Activated CD4-positive, alpha-beta T cell treated with anti-CD3 and anti-CD28 coated beads for 36 hours (primary cell): ENCODE measurements at places on chromosomes 5 and 9.

DNA sequence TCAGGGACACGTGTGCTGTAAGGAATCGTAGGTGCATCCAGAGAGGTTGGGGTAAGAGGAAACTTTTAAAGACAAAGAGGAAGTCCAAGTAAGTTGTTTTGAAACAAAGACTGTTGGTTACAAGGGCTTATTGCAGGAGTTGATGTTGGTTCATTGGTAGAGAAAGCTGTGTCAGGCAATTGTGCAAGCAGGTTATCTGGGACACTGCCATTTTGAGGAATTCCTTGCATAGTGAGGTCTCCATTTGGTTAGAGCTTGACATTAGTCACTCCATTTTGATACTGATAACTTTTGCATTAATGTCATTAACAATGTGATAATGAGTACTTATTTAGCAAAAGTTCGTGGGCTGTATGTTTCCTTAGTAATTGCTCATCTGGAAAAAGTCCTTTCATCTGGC lies 24.9 kb downstream of the CNOT6 start:
- DNase-seq: no peak

DNA sequence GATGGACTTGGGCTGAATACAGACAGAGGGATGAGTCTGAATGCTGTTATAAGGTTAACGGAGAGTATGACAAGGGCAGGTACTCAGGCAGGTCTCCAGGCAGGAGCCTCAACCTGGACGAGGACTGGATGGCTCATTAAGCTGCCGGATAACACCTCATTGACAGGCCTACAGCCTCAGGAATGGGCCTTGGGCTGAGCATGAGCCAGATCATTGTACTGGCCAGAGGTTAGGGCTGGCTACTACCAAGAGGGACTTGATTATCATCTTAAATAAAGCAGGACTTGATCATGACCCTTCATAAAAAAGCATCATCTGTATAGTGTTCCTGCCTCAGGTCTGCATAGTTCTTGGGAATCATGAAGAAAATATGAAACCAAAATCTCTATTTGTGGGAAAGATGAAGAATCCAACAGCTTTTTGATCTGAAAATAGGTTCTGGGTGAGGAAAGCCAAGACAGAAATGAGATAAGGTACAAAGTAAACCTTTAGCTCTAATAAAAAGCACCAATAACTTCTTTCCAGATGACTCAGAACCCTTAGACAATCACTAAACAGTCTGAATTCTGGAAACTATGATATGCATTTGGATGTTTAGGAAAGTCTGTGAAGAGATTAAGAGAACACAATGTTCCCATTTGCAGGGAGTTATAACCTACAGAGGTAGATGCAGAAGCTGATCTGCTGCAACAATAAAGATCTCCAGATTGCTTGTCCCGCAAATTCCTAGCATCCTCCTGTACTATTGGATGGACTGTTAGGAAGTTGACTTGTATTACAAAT lies 343.1 kb downstream of the CTNND2 start:
- DNase-seq: no peak

GRCh38 chr5:173441053-173441628 lies 112.9 kb upstream of the STC2 start:
- DNase-seq: no peak

DNA sequence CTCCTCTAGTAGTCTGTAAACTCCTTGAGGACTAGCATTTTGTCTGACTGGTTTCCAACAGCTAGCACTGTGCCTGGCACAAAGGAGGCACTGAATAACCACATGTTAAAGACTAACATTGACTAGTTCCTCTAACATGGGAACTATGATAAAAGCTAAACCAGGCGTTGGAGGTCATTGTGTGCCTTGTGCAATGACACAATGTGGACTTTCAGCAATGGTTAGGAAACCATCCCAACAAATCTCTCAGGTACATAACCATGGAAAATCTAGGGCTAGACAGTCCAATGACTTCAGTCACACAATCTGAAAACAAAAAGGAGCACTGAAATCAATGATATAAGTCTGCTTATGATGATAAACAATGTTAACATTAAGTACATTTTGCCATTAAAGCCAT lies 200.6 kb downstream of the DCP2 start:
- DNase-seq: no peak

GRCh38 chr5:98570661-98571191 lies 202.7 kb upstream of the RGMB start:
- no peak for DNase-seq

- no peak for DNase-seq
These were observed 110.3 kb downstream of the ARRDC3 start for GRCh38 chr5:91272858-91273257.

DNA sequence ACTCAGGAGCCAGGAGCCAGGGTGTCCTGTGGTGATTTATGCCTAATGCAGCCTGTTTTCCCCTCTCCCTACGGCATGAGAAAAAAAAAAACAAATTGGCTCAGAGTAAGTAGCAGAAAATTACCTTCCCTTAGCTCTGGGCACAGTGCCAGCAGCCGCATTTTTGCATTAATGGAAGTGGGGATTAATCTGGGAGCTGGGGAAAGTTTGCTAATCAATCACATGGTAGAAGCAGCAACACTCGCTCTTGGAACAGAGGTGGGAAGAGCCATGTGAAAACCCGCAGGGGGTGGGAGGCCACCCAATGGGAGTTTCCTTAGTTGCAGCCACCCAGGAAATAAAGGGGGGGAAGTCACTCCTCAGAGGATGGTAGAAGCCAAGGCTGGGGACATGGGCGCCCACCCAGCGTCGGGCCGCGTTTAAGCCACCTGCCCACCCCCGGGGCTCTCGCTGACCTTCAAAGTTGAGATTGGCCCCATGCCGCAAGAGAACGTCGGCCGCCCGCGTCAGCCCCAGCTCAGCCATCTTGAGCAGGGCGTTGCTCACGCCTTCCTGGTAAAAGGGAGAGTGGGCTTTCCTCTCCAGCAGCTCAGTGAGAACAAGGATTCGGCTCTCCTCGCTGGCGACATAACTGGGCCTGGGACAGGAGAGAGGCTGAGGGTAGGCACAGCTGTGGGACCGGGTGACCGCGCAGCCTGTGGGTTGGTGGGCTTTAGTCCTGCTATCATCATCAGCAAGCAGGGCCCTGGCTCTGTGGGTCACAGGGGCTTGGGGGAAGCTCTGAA lies 1.7 kb downstream of the ASB6 start:
- no peak for DNase-seq

DNA sequence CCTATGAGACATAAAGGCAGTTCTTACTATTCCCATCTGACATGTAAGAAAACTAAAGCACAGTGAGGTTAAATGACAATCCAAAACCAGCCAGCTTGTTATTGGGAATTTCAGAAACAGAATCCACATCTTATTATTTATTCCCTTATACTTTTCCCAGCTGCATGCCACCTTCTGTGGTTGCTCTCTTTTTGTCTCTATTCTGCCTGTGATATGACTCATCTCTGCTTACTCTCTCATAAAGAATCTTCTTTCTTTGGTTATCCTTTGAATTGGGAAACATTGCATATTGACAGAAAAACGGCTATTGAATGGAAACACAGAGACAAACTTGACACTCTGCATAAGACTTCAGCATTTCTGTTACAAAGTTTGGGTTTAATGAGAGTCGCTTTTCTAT lies 183.2 kb downstream of the TLR4 start:
- no peak for DNase-seq

DNA sequence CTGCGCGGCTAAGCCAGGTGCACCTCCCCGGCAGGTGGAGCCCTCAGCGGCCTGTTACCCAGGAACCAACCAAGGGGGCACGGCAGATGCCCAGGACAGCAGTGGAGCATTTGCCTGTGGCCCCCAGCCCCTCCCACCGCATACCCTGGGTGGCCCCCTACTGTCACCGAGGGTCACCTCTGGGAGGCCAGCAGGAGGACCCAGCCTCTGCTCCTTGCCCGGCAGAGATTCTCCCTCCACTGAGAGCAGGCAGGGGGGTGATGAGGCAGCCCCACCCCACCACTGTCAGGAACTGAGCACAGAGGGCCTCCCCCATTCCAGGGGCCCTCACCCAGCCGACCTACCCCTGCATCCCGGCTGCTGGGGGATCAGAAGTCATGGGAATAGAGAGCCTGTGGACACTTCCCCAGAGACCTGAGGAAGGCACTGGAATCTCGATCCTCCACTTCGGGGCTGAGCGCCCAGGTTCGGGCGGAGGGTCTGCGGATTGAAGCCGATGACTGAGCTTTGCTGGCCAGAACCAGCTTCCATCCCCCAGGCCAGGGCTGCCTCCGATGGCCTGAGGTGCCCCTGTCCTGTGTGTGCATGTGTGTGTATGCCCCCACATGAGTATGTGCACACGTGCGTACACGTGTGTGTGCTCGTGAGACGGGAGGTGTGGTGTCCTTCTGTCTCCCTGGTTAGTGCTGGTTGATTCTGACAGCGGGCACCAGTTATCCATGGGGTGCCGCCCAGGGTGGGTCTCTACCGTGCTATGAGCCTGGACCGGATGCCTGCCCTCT lies at the start of gene QRFP:
Gene QRFP, minus strand, starts transcription at position 580 of the 782 bp plus-strand sequence. CDS start 2,974 bp downstream, outside the sequence.
- DNase-seq: no peak

DNA sequence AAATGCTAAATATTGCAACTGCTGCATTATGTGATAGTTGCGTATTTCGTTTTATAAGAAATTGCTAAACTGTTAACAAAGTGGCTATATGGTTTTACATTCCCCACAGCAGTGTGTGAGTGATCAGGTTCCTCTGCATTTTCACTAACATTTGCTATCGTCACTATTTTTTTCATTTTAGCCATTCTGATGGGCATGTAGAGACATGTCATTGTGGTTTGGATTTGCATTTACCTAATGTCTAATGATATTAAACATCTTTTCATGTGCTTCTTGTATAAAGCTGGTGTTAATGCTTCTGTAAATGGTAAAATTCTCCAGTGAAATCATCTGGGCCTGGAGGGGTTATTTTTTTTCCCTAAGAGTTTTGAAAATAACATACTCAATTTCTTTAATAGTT lies 61.6 kb downstream of the ERCC6L2 start:
- DNase-seq: no peak

GRCh38 chr5:145945620-145946111 lies 9.3 kb downstream of the SH3RF2 start:
- DNase-seq: no peak

GRCh38 chr9:2116073-2116472 lies 100.9 kb downstream of the SMARCA2 start:
- peak; percentile 30 for DNase-seq

DNA sequence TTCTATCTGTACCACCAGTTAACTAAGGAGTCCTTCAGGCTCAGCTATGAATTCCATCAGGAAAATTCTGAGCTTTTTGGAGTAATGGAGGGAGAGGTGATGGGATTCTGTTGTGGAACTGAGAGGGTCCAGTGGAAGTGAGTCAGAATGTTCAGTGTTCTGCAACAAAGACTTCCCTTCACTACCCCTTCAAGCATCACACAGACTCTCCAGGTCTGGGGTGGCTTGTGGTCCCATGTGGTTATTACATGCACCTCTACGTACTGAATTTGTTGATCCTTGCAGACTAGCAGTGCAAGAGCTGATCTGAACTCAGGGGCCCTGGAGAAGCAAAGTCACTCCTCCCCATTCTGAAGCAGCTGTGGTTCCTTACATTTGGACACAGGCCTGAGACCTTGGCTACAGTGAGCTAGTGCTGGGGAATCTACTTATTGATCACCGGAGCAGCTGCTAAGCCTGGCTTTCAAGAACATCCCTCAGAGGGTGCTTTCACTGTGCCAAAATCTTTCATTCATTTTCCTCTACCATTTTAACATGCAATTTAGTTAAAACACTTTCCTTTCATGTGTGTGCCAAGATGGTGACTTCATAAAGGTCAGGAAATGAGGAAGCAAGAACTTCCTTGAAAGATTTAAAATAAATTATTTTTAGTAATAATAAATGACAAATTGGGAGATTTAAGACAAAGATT lies 75.0 kb upstream of the TNC start:
- no peak for DNase-seq

GRCh38 chr5:133244242-133244641 lies 192.4 kb downstream of the HSPA4 start:
- peak; percentile 38 for DNase-seq

- DNase-seq: no peak
These were observed 13.0 kb upstream of the PCDHAC2 start for GRCh38 chr5:140953234-140953633.

- DNase-seq: no peak
These were observed 126.1 kb upstream of the NFIB start for GRCh38 chr9:14440062-14440461.

GRCh38 chr9:104319685-104320084 lies 184.4 kb upstream of the OR13F1 start:
- no peak for DNase-seq

GRCh38 chr5:107551088-107551487 lies 119.6 kb downstream of the EFNA5 start:
- DNase-seq: no peak

- peak; percentile 44 for DNase-seq
These were observed 47.8 kb downstream of the AHRR start for GRCh38 chr5:369151-369868.

DNA sequence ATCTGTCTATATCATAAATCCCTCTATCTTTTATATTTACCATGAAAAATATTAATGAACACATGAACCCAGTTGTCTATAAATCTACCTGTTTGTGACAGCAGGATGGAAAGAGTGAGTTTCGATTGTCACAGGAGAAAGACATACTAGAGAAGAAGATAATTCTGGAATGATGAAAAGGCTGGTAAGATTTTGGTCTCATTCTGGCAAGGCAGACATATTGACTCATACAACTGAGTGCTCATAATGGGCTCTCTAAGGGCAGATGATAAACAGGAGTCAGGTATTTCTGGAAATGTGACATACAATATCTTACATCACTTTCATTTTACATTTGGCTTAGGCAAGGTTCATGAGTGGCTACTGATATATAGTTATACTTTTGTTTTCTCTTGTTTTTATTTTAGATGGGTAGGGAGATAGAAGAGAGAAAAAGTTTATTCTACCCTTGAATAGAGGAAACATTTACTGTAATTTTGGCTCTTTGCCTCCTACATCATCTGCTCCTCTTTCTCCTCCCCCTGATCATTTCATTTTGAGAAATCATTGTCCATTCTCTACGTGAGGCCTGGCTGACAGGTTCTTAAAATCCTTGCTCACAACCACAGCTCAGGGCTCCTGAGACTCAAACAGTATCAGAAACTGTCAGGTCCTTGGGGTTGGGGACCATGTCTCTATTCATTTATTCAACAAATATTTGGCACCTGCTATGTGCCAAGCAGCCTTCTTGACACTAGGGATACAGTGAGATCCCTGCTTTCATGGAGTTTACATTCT lies 14.4 kb downstream of the ELOVL7 start:
- DNase-seq: peak; percentile 10

- peak; percentile 52 for DNase-seq
These were observed 50.1 kb upstream of the RETREG1 start for GRCh38 chr5:16666883-16667398.

DNA sequence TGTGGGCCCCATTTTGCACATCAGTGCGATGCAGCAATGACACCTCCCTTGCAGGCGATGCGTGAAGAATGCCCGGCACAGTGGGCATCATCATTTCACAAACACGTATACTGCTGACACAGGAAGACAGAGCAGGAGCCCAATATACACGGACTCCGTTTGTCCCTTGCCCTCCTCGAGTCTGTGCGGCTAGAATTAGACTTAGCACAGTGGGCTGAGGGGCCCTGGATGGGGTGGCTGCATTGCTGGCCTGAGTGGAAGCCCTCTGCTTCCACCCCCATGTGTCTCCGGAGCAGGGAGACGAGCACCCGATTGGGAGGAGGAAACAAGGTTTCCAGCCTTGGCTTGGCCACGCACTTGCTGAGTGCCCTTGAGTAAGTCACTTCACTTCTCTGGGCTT lies 40.8 kb downstream of the GSN start:
- DNase-seq: no peak

GRCh38 chr5:78527925-78528324 lies 120.6 kb downstream of the LHFPL2 start:
- DNase-seq: no peak
